A549 (cell line): ENCODE measurements at places on chromosomes 12 and 14. TPM values are rescaled to one million over a fixed set of nuclear protein-coding genes. Genes with fewer than 3 reads are reported as not detected.

Gene MYH7
- polyA plus RNA-seq = not detected in 3 replicates

Gene PTGER2
- polyA plus RNA-seq = 0.51 to 1.2 TPM (median 0.55 TPM) in 3 replicates

Gene ADIPOR2
- polyA plus RNA-seq = 52.3 to 60.4 TPM (median 59.8 TPM) in 3 replicates

Gene CLEC1B
- polyA plus RNA-seq = not detected in 3 replicates

Gene RNF212B
- polyA plus RNA-seq = not detected in 3 replicates

Gene APOLD1
- polyA plus RNA-seq = 0.42 to 0.46 TPM (median 0.44 TPM) in 3 replicates

DNA sequence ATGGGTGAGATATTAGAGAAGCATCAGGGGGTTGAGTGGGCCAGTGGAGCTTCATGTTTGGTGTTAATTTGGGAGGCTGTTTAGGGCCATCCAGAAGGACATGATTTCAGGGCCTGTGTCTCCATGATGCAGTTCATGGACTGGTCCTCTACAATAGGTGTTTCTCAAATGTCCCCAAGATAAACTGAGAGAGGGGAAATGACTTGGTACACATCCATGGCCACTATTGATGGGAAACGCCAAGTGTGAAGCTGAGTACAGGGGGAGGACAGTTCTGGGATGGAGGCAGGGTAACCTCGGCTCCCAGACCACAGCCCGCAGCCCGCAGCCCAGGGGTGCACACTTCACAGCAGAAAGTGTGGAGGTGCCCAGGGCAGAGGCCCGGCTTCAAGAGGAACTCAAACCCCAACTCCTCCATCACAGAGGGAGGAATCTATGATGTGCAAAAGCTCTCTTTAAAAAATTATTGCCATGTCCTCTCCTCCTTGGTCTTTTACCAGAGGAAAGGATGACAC is 33.3 kb downstream of the CACNA2D4 start:
- DNase-seq = no peak

GRCh38 chr12:81245907-81246570 is 168.2 kb downstream of the ACSS3 start:
- DNase-seq = no peak

DNA sequence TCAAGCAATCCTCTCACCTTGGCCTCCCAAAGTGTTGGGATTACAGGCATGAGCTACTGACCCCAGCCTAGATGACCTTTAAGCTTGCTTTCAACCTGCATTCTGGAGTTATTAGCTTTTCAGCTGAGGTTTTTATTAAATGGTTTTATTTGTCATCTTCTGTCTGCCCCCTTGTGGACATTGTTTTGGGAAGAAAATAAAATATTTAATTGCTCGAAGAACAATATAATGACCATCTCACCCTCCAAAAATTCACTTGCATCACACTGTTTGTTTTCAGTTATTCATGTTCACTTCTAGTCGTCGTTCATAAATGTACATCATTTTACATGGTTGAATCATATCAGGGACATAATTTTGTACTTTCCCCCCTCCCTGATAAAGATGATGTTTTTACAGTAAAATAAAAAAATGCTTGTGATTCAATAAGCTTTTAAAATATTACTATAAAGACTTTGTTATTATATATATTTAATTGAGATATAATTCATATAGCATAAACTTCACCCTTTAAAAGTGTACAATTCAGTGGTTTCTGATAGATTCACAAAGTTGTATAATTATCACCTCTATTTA is 10.1 kb upstream of the SPATS2 start:
- no peak for DNase-seq

GRCh38 chr12:28331130-28331529 is 140.9 kb downstream of the CCDC91 start:
- no peak for DNase-seq

GRCh38 chr12:29316752-29317151 is 64.2 kb downstream of the ERGIC2 start:
- DNase-seq = no peak

DNA sequence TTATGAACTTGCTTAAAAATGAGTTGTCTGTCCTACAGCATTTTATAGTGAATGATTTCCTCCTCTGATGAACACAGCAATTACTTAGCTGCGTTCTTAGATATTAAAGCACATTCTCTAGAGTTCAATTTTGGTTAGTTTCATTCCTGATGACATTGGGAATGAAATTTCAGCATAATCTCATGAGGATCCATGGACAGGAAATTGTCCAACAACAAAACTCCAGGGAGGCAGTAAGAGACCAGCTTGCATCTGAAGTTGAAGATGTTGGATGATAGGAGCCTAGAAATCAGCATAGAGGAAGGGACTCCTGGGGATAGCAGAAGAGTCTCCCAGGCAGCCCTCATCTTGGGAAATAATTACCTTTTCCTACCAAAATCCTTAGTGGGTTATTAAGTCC is 128.7 kb upstream of the RAP1B start:
- DNase-seq = no peak

DNA sequence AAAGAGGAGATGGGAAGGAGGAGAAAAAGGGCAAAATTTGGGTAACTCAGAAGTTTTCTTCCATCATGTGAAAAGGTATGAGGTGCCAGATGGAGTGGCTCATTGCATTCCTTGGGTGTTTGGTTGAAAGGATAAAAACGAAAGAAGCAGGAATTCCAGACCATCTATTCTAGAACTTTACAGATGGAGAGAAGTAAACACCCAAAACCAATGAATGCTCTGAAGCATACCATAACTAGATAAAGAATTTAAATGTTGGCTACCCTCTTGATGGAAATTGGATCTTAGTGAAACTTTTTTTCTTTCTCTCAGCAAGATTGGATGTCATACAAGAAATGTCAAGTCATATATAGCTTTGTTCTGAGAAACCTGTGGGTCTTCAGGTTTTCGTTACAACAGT is 175.6 kb upstream of the FAR2 start:
- DNase-seq = no peak

DNA sequence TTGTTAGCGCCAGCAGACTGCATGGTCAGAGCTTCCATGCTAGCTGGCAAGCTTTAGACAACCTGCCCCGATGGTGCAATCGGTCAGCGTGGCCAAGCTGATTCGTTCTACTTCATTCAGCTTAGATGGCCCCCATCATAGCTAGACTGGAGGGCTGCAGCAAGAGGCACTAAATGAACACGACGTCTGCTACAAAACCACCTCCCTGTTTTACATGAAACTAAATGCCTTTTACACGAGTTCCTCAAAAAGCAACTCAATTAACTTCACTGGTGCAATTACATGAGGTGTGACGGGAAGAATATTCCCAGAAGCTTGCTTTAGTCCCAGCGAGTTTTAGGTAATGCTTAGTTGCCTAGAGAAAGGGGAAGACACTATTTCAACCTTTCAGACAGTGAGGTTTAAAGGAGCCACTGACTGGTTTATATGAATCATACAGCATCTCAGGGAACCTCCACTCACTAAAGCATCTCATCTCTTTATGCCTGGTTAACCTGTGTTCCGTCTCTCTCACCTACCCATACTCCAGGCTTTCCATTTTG is 8.4 kb downstream of the NIN start:
- DNase-seq = no peak

DNA sequence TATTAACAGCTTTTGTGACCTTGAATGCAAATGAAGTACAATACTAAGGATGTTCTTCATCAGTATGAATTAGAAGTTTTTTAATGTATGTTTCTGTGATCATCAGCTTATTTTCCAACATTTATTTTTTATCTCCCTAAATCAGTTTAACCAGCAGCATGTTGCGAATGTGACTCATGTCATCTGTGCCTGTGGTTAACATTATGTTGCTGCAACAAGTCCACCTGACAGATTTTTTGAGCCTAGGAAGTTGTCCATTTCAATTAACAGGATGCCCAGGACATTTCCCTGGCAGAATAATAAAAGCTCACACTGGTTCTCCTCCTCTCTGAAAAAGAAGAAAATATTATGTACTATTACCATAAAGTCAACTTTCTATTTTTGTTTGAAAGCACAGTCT is 155.5 kb downstream of the SYT1 start:
- no peak for DNase-seq

- peak; percentile 23 for DNase-seq
These were observed 3.9 kb downstream of the GZMH start for GRCh38 chr14:24605435-24606190.

- peak; percentile 66 for DNase-seq
These were observed 412 bp upstream of the SNW1 start for GRCh38 chr14:77761205-77761931.

GRCh38 chr14:73789989-73790581 is 61.5 kb upstream of the PTGR2 start:
- DNase-seq = no peak

DNA sequence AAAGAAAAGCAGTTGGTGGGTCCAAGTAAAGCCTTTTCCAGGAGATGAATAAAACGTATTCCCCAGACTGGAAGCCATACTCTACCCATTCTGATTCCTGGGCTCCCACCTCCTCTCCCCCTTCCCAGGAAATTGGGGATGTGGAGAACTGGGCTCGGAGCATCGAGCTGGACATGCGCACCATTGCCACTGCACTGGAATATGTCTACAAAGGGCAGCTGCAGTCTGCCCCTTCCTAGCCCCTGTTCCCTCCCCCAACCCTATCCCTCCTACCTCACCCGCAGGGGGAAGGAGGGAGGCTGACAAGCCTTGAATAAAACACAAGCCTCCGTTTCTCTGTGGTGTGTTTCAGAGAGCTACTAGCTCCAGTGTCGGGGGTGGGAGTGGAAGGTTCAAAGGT is 822 bp upstream of the RDH5 start:
- no peak for DNase-seq

DNA sequence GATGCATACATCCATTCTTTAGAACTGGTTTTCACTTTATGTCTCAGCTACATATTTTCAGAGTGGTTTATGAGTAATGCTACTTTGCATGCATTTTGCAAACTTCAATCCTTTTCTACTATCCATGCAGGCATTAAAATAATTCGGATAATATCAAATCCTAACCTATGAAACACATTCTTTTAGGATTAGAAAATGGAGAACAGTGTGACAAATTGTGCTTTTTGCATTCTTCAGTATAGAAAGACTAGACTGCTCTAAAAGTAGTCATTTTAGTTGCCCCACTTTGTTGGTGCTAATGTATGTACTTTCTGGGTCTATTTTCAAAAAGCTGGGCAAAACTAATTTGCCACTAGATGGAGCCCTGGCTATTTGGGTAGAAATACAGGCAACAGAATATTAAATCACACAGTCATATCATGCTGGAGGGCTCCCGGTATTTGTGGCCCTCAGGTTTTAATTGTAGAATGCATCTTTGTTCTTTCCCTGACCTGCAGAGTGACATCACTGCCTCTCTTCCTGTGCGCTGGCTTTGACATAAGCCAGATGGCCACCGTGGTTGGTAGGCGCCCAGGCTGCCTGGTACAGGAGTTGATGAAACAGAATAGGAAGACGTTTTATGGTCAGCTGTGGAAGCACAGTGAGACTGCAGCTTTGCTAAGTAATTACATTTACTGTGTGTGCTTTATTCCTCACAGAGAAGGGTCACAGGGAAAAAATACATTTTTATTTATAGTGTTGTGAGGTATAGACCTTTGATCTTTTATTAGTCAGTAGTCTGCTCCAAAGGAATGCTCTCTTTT is 28.1 kb downstream of the MSRB3 start:
- DNase-seq = peak; percentile 49

GRCh38 chr12:6852651-6853354 is 853 bp downstream of the USP5 start:
- DNase-seq = peak; percentile 48
